ENCODE measurements at places on chromosomes 1 and 21.

DNA sequence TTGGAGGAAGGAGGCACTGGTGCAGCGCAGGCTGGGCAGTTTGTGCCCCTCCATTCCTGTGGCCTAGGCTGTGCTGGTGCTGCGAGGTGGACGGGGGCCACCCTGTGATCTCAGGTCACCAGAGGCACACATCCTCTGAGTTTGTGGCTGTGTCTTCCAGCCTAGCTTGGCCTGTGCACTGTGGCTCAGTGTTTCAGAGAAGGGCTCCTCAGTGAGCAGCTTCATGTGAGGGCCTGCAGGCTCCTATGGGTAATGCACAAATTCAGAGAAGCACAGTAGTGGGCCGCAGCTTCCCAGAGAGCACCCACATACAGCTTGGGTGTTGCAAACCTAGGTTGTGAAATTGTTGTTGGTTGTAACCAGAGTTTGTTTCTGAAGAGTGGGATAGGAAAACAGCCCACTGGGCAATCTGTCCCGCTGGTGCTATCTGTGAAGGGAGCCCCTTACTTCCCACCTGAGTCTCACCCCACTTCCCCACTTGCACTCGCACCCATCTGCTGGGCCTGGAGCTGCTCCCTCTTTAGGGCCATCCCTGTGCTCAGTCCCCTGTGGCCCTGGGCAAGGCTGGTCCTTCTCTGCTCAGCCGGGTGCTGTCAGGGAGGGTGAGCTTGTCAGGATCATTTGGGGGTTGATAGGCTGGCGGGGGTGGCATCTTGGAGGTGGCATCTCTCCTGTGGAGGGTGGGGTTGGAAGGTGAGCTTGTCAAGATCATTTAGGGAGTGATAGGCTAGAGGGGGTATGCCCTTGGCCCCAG is 30.2 kb downstream of the SNAP47 start:
- DNase-seq = no peak

DNA sequence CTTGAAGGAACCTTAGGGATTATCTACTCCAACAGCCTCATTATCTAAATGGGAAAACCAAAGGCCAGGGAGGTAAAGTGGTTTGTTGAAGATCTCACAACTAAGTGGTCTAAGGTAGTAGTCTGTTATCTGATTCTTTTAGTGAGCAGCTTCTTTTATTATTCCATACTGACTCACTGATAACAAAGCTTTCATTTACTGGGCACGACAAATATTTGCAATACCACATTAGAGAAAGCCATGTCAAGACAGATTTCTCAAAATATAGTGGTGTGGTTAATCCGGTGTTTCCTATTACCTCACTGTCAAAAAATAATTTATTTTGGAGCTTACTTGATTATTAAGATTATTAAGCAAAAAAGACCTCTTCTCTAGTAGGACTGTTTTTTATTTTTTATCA is 369.1 kb downstream of the S1PR1 start:
- DNase-seq = no peak

DNA sequence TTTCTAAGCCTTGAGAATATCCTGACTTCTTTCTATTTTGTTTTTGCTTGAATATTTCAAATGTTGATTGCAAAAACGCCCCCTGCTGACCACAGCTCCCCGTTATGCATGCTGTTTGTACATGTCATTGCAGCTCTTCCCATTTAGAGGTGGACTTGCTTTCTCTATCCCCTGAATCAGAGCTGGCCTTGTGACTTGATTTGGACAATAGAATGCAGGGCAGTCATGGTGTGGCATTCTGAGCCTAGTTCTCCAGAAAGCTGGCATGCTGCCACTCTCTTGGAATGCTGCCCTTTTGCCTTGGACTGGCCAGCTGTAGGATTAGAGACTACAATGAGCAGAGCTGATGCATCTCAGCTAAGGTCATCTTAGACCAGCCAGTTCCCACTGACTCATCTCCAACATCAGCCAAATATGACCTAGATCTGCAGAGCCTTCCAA is 1561.5 kb downstream of the MRPL39 start:
- no peak for DNase-seq

DNA sequence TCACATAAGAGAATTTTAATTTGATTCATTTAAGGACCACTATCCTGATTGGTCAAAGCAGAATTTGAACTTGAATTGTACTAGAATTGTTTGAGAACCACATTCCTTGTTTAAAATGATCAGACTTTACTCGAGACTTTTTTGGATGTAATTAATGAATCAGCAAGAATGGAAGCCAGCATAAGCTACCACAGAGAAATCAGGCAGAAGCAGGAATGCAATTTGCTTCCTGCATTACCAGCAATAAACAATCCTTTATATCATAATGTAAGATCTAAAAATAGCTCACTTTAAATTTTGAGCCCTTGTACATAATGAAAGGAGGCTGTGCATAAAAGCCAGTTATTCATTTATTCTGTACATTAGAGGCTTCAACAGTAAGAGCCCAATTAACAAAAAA is 119.8 kb upstream of the BACE2 start:
- DNase-seq = no peak

DNA sequence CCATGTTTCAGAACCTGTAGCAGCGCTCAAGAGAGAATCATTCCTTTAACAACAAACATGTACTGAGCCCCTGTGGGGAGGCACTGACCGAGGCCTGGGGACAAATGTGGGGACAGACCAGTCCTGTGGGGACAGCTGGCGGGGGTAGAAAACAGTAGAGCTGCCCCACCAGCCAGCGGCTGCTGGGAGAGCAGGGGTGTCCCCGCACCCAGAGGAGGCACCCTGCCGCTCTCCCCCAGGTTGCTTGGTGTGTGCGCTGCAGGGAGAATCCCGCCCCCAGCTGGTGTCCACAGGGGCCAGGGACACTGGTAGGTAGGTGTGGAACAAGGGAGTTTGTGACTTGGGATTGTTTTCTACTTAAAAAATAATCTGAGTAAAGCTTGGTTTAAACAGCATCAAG is 62.1 kb downstream of the ADARB1 start:
- DNase-seq = no peak

DNA sequence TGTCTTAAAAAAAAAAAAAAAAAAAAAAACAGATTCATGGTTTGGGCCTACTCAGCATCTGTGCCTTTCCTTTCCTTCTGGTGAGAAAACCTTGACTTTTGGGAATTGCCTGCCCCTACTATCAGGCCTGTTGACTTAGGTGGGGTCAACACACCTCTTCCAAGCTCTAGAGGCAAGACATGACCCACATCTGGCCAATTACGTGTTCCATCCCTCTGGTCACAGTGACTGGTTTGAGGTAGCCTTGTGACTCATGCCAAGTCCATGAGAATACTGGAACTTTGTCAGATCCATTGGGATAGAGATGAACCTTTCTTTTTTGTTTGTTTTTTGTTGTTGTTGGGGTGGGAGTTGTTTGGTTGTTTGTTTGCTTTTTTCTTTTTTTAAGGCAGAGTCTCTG is 37.3 kb upstream of the KHDRBS1 start:
- no peak for DNase-seq

- no peak for DNase-seq
Observed at GRCh38 chr1:20654104-20654690, 7.0 kb downstream of the DDOST start.

DNA sequence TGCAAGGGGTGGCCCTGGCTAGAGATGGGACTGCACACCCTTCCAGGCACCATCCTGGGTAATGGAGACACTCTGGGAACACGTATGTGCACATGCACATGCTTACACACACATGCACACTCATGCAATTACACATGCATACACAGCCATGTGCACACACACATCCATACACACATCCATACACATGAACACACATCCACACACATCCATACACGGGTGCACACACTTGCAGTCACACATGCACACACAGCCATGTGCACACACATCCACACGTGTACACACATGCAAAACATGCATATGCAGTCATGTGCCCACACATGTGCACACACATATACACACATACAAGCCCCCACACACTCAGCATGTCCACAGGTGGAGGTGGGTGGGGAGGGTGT is 22.3 kb upstream of the POFUT2 start:
- DNase-seq = no peak

DNA sequence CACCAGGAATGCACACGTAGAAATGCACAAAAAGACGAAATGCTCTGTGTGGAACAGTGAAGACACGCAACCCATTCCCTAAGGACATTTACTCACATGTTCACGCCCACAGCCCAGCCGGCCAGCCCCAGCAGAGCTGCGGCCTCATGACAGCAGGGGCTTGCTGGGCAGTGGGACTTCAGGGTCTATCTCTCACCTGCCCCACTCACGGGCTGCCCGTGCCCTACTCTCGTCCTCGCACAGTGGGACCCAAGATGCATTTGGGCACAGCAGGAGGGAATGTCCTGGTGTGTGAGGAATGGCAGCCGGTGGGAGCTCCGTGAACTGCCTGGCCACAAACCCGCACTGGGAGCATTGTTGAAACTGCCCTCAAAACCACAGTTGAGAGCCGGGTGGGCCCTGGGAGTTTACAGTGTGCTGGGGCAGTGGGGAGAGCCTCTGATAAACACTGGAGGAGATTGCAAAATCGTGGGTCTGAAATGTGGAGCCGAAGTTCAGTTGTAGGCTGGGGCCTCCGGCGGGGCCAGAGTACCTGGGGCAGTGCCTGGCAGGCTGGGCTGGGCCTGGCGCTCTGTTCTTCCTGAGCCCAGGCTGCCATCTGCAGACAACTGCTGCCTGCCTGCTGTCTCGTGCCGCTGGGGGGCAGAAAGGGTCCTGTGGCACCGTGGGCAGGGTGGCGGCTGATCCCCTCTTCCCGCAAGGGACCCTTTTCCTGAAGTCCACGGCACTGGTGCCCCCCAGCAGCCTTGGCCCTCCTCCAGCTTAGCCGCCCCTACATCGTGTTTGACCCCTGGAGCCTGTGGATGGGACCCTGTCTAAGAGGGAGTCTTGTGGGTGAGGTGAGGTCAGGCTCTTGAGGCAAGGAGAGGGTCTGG is 20.7 kb upstream of the POFUT2 start:
- DNase-seq = no peak

GRCh38 chr1:67029472-67029871 is 24.5 kb downstream of the SLC35D1 start:
- no peak for DNase-seq

DNA sequence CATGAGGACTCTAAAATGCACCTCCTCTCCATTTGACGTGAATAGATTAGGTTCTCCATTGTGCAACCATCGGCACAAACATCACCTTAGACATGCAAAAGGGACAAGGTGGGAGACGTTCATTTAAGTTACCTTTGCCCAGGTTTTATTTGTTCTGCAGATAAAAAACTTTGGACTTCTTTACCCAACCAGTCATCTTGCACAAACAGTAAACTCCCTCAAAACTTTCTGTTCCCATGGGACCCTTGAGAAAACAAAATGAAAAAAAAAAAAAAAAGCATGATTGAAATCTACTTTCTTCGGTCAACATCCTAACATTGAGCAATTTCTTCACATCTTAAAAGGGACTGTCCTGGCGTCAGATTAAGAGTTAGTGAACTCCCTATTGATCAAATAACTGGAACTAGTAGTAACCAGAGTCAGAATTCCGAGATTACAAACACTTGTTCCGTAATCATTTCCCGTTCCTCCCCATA is 31.4 kb upstream of the PROX1 start:
- no peak for DNase-seq

GRCh38 chr1:162215902-162216301 is 146.4 kb downstream of the NOS1AP start:
- DNase-seq = no peak

GRCh38 chr1:244173769-244174168 is 122.7 kb downstream of the ZBTB18 start:
- no peak for DNase-seq

GRCh38 chr1:185425163-185425562 is 108.1 kb upstream of the IVNS1ABP start:
- no peak for DNase-seq
